ENCODE measurements at places on chromosomes 16 and 17.

GRCh38 chr16:20271893-20272292, 55.4 kb downstream of the GP2 start:
- DNase-seq: no peak

GRCh38 chr17:27545562-27546229, 85.3 kb upstream of the LGALS9 start:
- no peak for DNase-seq

GRCh38 chr17:21089145-21089544, 37.6 kb upstream of the DHRS7B start:
- DNase-seq: no peak

DNA sequence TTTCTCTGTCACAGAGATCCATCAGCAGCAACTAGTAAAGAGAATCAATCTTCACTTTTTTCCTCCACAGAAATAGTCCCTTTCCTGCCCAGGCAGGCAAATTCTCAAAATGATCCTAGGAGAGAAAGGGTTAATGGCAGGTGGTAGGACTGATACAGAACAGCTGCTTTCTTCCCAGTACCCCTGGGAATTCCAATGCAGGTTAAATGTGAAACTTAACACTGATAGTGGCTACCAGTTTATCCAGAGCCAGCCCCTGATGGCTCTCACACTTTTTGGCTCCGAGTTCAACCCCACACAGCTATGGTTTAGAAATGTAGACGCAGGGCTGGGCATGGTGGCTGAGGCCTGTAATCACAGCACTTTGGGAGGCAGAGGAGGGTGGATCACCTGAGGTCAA, 22.2 kb downstream of the MARVELD3 start:
- no peak for DNase-seq

- no peak for DNase-seq
Observed at GRCh38 chr17:82366749-82367148, 4.8 kb upstream of the UTS2R start.

DNA sequence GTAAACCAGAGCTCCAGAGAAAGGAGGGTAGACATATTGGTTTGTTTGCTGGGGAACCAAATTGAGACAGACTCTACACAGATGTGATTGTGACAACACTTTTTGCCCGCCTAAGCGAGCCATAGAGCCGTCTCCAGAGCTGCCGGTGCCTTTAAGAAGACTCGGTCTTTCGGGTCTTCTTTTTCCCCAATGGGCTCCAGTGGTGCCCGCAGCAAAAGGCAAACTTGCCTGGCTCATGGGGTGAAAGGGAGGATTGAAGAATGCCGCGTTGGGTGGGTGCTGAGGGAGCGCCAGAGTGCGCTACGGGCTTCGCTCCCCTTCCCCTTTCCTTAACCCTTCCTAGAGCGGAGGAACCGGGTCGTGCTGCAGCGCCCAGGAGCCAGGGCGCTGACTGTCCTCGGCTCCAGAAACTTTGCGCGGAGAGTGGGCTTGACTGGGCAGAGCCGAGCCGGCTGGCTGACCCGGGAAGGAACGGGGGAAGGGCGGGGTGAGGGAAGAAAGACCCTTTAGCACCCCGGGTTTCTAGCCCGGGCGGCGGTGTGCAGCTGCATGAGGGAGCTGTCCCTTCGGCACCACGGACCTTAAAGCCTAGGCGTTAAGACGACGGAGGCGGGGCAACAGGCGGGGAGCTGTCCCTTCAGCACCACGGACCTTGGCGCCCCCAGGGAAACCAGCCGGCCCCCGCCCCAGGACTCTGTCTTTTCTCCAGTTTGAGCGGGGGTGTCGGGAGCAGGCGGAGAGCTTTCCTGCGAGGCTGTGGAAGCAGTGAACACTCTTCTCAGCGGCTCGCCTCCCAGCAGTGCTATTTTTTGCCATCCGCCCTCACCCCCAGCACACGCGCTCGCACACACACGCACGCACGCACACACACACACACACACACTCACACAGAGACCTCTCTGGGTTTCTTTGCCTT, at the start of gene CACNG3:
TSS of gene CACNG3 (plus strand) at position 880 of the 916 bp plus-strand sequence. CDS start 420 bp downstream, outside the sequence.
- peak; percentile 8 for DNase-seq

DNA sequence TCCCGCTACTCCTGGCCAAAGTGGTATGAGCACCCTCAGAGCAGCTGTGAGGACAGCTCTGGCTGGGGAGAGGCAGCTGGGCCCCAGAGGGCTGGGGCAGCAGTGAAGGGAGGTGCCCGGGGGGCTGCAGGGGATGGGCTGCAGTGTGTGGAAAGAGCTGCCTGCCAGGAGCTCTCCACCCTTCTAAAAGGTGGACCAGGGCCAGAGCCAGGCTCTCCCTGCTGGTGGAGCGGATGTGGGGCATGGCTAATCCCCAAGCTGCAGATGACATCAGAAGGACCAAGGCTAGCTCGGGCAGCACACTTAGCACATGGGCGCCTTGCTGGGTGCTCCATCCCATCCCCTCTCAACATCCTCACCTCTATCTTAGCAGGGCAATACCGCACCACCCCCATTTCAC, 103.1 kb downstream of the SDK2 start:
- no peak for DNase-seq

DNA sequence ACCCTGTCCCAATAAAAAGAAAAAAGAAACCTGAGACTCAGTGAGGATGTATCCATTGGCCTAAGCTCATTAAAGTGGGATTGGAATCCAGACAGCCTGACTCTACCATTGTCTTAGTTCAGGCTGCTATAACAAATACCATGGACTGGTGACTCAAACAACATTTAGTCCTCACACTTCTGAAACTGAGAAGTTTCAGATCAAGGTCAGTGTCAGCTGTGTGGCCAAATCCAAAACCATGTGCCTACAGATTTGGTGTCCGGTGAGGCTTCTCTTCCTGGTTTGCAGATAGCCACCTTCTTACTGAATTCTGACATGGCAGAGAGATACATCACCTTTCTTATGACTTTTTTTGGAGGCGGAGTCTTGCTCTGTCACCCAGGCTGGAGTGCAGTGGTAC, 53.3 kb upstream of the KDM8 start:
- DNase-seq: no peak

DNA sequence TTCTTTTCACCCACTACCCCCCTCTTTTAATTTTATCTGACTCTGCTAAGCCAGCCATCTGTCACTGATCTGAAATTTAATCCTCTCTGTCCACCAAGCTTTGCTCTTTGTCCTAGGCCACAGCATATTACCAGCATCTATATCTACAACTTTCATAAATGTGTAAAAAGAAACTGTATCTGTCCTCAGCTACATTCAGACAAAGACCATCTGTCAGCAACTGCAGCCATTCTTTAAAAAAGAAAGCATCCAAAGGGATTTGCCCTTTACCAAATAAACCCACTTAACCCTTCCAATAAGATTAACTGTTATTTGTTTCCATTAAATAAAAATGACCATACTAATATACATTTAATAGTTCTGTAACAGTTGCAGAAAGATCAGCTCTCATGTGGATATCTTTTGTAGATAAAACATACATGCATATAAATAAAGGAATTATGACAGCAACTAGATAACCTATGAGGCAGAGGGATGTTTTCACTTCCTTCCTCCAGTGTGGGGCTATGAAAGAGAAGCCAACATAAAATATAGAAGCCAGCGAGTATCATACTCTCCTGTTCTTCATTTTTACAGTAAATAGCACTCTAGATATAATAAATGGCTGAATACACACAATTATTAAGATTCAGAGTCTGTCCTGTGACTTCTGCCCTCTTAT, 602.5 kb upstream of the SALL1 start:
- no peak for DNase-seq

- DNase-seq: no peak
Observed at GRCh38 chr17:82810644-82811430, 29.0 kb downstream of the ZNF750 start.

- DNase-seq: no peak
Observed at GRCh38 chr16:51464996-51465395, 313.9 kb upstream of the SALL1 start.

DNA sequence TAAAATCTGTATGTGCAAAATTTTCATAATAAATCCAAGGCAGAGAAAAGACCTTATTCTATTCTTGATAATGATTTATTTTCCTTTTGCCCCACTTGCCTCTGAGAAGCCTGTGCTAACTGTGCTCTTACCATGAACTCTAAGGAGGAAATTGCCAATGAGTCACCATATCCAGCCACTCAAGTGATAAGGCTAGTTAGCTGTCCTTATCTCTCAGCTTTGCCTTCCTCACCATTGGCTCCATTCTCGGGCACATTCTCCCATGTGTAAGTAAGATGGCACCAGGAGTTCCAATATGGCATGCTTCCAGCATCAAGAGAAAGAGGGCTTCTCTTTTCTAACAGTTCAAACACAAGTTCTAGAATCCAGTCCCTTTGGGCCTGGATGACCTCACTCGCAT, 142.4 kb downstream of the TOX3 start:
- DNase-seq: peak; percentile 41

GRCh38 chr17:69575346-69575761, 160.9 kb downstream of the MAP2K6 start:
- DNase-seq: no peak

DNA sequence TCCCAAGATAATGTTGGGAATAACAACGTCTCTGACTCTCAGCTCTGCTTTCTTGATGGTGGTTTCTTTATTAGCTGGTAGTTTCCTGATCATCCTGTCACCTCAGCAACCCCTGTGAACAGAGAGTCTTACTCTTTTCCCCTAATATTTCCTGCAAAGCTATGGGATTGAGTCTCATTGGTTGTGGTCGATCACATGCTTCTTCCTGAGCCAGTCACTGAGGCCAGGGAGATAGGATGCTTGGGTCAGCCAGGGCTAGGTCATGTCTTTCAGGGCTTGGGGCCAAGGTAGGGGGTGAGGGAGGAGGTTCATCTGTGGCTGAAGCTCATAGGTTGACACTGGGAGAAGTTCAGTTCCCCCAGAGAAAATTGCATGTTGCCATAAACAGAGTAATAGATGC, 114.3 kb downstream of the ABCC1 start:
- no peak for DNase-seq

DNA sequence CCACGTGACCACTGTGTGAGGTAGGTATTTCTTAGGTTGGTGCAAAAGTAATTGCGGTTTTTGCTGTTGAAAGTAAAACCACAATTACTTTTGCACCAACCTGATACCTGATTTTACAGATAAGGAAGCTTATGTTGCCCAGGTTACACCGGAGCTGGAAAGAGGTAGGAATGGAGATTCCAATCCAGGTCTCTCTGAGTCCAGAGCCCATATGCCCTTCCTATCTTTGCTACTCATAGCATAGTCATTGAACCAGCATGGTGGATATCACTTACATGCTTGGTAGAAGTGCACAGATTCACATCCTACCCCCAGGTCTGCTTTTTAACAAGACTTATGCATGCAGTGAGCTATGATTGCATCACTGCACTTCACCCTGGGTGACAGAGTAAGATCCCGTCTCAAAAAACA, 61.8 kb downstream of the ARSG start:
- no peak for DNase-seq

GRCh38 chr17:44400226-44400847, 10.9 kb upstream of the ITGA2B start:
- no peak for DNase-seq

DNA sequence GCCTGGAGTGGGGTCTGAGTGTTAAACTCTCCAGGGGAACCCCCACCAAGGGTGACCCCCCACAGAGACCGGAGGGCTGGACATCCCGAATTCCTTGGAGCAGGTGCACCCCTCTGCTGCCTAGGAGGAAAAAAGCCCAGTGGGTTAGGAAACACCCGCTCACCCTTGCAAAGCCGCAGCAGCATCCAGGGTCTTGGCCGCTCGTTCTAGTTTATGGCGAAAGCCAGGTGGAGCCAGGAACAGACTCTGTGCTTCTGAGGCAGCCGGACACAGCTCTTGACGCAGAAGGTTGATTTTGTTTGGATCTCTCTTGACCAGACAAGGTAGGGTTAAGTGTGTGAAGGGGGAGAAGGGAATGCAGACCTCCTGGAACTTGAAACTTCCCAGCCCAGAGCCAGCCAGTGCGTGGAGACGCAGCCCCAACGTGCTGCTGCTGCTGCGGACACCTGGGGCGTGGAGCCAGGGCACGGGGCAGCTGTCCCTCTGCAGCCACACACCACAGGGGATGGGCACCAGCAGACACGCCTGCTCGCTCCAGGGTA, 154.5 kb downstream of the LAT start:
- peak; percentile 38 for DNase-seq

DNA sequence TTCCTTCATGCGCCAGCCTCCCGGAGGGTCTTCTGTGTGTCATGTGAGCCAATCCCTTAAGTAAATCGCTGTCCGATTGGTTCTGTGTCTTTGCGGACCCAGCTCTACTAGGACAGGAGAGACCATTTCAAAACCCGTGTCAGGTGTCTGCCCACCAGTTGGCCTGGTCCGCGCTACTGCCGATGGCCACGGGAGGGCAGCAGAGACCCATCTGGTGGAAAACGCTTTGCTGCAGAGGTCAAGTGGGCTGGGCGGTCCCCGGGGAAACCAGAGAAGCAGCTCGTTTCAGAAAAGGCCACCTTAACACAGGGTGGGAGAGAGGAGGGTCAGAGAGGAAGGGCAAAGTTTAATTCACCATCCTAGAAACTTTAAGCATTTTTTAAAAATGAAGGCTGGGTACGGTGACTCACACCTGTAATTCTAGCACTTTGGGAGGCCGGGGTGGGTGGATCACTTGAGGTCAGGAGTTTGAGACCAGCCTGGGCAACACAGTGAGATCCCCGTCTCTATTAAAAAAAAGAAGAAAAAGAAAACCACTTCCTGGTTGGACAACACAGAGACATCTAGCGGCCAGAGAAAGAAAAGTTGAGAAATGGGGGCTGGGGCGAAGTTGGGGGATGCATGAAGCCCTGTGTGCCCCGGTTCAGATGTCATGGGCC, 2.8 kb upstream of the CIBAR2 start:
- peak; percentile 93 for DNase-seq

DNA sequence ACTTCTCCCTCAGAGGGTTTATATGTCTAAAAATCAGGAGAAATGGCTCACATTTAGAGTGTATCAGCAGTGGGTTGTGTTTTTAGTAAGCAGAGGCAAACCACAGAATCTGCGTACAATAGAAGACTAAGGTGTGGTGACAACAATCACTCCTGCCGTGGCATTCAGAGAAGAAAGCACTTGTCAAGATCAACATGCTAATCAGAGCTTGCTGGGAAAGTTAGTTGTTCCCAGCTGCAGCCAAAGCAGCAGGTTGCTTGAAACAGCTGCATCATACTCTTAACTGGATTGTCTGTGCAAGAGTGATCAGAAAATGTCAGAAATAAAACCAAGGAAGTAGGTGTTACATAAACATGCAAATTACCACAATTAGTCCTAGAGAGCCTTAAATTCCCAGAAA, 616.4 kb downstream of the CDH8 start:
- DNase-seq: no peak

- no peak for DNase-seq
Observed at GRCh38 chr17:12077773-12078172, 57.1 kb downstream of the MAP2K4 start.

- DNase-seq: no peak
Observed at GRCh38 chr17:2875608-2876007, 79.4 kb downstream of the RAP1GAP2 start.

DNA sequence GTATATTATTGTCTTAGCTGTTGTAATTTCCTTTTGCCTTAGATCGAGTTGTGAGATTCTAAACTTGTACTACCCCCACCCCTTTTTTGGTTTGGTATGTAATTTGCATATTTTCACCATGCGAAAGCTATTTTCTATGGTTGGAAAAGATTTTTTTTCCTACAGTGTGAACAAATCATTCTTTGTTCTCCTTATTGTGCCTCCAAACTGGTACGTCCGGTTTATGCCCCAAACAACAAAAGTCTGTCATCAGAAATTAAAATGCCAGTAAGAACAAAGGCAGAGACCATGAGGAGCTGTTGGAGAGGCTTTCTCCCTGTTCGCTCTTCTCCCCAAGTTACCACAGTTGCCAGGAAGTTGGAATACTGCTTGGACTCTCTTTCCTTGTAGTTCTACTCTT, 66.1 kb downstream of the BCAS3 start:
- DNase-seq: no peak

- no peak for DNase-seq
Observed at GRCh38 chr17:36205637-36206485, 5.0 kb upstream of the CCL4L2 start.

Data from BE2C (cell line).